Activated T-helper 1 cell treated with anti-CD3 and anti-CD28 coated beads, Interleukin-2, amount 50 U/mL, for 16 hours (primary cell): ENCODE measurements at places on chromosomes 13 and 19.

DNA sequence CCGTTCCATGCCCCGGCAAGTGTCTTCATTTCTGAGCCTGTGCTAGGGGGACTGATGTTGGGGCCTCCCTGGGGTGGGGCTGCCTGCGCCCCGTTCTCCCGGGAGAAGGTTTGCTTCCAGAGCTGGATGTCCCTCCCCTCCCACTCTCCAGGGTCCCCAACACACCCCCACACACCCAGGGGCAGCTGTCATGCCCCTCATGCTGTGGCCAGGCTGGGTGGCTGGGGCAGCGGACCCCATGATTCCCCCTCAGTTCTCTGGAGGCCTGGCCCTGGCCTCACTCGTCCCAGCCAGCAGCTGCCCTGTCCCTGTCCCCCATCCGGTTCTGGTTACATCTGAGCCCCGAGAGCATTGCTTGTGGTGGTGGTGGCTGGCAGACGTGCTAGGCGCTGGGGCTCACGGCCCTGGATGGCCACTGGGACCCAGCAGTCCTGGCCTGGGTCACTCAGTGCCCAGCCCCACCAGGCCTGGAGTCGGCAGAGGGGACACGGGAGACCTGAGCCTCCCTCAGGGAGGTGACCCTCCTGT is 184.8 kb downstream of the KDM4B start:
- no peak for DNase-seq

DNA sequence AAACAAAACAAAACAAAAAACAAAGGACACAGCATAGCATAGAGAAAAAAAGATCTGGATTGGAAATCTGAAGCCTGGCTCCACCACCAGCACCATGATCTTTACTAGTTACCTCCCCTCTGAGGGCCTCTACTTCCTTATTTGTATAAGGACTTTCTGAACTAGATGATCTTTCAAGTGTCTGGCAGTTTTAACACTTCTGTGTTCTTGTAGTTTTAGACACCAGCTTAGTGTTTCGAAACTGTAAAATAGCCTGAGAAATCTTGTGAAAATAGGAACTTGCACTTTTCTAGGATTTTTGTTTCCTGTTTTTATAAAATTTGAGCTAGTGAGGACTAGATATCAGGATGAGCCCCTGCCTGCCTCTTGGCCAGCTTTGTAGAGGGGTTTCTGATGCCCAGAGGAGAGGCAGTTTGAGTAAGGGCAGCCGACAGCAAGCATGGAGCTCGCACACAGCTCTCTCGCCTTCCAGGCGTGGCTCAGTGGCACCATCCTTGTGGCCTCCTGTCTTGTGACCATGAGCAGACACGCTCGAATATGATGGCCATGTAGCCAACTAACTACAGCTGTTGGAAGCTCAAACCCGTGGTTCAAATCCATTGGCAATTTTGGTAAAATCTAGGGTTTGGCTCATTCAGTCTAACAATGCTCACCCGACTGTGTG is 319.0 kb downstream of the KCNRG start:
- DNase-seq = no peak

DNA sequence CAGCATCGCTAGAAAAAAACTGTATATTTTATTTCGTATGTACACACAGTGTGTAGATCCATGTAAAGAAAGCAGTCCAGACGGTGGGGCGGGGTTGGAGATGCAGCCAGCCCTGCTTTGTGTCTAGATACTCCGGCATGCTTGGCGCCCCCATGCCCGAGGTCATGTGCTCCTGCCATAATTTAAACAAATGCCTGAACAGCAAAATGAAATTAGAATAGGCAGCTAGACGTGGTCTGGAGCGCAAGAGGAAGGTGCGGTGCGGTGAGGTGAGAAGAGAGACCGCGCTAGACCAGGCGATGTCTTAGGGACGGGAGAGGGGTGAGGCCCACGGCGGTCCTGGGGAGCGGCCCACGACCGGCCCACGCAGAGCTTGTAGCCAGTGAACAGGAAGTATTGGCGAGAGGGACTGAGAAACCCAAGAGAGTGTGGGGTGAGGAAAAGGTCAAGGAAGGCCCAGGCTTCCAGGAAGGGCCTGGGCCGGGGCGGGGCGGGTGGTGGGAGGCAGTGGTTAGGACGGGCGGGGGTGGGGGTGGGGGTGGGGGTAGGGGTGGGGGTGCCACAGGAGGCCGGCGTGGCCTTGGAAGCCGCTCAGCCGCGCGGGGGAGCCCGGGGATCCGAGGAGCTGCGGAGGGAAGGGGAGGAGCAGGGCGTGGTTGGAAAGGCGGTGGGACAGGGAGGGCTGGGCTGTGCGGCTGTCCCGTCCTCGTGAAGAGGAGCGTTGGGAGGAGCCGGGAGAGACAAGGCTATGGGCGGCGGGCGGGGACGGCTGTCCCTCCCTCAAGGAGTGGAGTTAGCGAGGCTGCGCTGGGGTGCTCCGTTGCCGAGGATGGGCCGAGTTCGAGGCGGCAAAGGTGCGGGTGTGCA is 254.7 kb upstream of the SGCG start:
- no peak for DNase-seq

DNA sequence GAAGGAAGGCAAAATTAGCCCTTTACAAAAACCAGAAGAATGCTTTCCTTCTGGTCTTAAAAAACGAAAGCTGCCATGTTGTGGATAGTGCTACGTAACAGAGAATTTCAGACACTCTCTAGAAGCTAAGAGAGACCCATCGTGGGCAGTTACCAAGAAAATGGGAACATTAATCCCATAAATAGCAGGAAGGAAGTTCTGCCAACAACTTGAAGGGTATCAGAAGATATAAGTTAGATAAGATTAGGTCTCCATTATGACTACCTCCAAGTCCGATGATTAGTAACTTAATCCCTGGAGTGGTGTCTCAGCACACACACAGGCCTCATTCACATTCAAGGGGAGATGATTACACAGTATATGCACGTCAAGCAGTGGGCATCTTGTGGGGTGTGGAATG is 115.7 kb upstream of the TRPC4 start:
- no peak for DNase-seq

DNA sequence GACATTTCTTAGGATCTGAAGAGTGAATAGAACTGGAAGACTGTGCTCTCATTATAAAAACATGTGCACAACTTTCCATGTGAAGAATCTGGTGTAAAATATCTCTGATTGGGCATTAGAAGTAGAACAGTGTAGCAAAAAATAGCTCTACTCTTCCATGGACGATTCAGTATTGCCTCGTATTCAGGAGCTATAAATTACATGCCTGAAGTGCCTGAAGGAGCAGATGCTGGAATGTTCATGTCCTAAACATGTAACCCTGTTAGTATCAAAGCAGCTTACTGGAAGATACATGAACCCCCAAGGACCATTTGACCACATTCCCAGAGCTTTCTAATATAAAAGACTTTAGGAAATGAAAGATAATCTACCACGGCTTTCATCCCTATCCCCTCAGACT is 528.9 kb downstream of the DACH1 start:
- no peak for DNase-seq

- DNase-seq = no peak
These were observed 27.4 kb upstream of the EMP3 start for GRCh38 chr19:48297975-48298374.

- no peak for DNase-seq
These were observed 31.9 kb downstream of the GPALPP1 start for GRCh38 chr13:45021250-45021649.

DNA sequence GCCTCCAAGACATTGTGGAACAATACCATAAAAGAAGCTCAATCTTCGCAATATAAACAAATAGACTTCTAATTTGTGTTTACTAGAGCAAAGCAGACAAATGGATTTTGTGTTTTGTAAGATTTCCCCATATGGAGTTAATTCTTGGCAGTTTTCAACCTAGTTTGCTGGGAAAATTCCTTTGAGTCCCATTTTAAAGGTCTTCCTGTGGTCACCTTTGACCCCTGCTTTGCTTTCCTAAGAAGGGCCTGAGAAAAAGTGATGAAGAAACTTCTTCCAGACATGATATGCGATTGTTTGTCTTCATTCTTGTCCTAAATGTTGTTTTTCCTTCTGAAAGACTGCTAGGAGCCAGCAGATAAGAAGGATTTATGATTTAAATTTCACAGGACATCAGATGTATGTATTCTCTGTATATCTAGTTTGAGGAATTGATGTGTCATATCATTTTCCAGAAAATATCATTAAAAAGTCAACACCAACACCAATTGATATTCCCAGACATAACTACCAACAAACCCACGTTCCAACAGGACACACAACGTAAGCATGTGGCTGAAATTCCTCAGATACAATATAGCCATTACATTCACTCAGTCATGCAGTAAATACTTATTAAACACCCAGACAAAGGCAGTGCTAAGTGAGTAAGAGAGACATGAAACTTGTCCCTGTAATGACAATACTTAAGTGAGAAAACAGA is 276.4 kb downstream of the LHFPL6 start:
- DNase-seq = no peak

DNA sequence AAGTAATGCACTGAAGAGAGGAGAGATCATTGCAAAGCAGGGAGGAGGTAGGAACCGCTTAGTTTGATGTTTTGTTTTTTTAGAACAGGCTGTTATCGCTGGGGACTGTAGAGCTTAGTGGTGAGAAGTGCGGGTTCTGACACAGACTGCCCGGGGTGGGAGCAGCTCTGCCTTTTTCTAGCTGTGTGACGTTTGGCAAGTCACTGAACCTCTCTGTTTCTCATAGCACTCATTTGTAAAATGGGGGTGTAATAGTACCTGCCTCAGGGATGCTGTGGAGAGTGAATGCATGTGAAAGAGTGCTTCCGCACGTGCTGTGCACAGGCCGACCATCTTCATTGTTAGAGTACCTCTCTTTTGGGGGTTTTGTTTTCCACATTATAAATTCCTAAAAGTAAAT is 19.3 kb downstream of the PRAM1 start:
- DNase-seq = no peak

DNA sequence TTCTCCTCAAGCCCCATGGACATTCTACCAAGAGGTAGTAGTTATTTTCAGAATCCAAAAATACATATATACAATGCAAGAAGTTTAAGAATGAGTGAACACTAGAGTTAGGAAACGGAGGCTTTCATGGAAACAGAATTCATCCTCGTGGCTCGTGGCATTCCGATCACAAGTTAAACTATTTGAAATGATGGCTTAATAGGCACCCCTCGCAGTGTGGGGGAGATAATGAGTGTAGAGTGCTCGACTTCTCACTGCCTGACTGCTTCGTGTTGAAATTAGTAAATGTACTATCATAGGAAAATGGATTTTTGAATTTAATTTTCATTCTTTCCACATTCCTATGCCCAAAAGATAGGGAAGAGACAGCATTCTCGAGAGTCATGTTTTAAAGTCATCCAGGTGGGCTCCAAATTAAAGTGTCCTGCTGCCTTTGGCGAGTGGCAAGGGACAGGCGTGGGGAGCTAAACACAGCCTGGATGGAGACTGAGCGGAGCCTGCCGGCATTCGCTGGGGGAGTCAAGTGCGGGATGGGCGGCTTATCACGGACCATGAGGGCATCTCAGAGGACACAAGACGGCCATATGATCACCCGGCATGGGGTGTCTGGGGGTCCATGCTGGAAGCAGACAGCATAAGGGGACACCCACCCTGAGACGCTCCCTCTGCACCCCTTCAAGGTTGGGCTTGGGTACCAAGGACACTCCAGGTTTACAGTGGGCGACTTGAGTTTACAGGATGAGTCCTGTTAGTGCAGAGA is 165.2 kb downstream of the TEX29 start:
- DNase-seq = no peak

GRCh38 chr19:17441241-17442021 is 7.0 kb downstream of the TMEM221 start:
- DNase-seq = no peak

- DNase-seq = no peak
These were observed 1.8 kb upstream of the NMRK2 start for GRCh38 chr19:3931041-3931440.

DNA sequence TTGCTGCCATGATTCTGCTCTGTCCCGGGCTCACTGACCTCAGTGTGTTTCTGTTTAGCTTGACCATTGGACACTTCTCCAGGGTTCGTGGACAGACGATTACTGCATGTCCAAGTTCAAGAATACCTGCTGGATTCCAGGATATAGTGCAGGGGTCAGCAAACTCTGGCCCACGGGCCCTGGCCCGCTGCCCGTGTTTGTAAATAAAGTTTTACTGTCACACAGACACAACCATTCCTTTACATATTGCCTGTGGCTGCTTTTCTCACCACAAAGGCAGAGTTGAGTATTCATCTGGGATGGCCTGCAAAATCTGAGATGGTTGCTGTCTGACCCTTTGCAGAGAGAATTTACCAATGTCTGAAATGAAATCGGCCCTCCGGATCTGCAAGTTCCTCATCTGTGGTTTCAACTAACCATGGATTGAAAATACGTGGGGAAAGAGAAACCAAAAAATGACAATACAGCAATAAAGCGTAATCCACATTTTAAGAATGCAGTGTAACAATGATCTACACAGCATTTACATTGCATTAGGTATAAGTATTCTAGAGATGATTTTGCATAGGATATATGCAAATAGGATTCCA is 25.9 kb upstream of the F2RL3 start:
- DNase-seq = no peak

DNA sequence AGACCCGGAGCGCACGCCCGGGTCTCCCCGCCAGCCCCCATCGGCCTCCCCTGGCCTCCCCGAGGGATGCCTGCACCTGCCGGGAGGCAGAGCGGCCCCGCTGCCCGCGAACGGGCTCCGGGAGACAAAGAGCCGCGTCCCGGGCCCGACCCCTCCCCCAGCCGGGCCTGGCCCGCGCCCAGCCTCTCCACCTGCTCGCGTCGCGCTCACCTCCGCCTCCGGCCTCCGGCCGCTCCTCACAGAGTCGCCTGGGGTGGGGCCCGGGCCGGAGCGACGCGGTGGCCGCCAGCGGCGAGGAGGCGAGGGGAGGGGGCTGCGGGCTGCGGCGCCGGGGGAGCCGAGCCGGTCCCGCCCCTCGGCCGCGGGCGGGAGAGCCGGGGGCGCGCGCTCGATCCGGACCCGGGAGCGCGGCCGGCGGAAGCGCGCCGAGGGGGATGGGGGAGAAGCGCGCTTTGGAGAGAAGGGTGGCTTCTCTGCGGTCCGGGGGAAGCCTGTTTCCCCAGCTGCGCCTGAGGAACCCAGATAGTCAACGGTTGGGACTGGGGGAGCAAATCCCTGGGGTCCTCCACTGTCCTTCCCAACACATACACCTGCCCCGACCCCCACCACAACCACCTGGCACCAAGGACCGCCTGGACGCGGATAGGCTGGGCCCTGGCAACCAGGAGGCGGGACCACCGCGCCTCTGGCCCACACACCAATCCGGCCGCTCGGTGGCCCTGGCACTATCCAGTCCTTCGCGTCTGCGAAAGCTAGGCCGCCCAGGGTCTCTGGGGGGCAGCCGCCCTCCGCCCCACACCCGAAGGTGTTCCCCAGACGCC is at the start of gene PRR36:
Gene PRR36, minus strand, starts transcription at position 315 of the 821 bp plus-strand sequence. CDS start 701 bp downstream, outside the sequence.
- DNase-seq = no peak

- no peak for DNase-seq
These were observed 29.0 kb upstream of the CXCL17 start for GRCh38 chr19:42471554-42472249.
